ENCODE measurements at places on chromosomes 2 and 18. TPM values are rescaled to one million over a fixed set of nuclear protein-coding genes. Genes with fewer than 3 reads are reported as not detected.

Gene FTCDNL1
- 2.2 TPM for total RNA-seq

Gene NCKAP1
- total RNA-seq, result 12.4 TPM

Gene MSTN
- total RNA-seq, result not detected

Gene CCDC195
- not detected for total RNA-seq

Data from activated T-cell treated with anti-CD3 and anti-CD28 coated beads, Interleukin-2, amount 50 U/mL, for 72 hours (primary cell).